Epithelial cell of prostate (primary cell): ENCODE measurements at places on chromosomes 3 and 15.

GRCh38 chr3:178405531-178405930, 130.7 kb upstream of the KCNMB2 start:
- DNase-seq: no peak

- no peak for DNase-seq
Measured at GRCh38 chr3:5151586-5151985, 29.5 kb downstream of the ARL8B start.

GRCh38 chr15:94363382-94363781, 132.0 kb downstream of the MCTP2 start:
- no peak for DNase-seq

GRCh38 chr3:31968369-31968926, 12.6 kb downstream of the OSBPL10 start:
- DNase-seq: no peak

- DNase-seq: no peak
Measured at GRCh38 chr3:66379565-66379964, 121.3 kb downstream of the LRIG1 start.

DNA sequence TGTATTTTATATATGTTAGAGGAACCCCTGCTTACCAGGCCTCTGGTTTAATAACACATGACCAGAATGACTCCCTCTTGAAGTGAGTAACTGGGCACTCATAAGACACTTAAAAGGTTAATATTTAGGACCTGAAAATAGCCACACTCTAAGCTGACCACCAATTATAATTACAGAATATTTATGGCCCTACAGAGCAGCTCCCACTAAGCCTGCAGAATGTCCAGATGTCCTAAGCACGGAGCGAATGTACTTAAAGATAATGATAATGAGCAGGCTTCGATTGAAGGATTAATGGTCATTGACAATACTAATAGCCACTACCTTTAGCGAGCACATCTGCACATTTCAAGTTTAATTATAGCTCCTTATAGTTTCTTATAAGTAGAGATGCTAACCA, 22.8 kb upstream of the KCTD6 start:
- DNase-seq: no peak

DNA sequence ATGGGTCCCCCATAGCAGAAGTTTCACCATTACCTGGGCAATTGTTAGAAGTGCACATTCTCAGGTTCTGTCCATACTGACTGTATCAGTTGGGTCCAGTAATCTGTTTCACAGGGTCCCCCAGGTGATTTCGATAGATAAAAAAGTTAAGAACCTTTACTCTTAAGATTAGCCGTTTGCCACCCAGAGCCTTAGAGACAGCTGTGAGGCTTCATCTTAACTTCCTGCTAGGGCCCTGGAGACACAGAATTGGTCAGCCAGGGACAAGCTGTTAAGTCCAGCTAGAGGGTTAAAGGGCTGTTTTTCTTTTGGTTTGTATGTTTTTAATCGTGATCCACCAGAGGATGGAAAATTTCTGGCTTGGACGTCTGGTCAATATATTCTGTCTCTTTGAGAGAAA, 6.7 kb downstream of the FAM162A start:
- no peak for DNase-seq

DNA sequence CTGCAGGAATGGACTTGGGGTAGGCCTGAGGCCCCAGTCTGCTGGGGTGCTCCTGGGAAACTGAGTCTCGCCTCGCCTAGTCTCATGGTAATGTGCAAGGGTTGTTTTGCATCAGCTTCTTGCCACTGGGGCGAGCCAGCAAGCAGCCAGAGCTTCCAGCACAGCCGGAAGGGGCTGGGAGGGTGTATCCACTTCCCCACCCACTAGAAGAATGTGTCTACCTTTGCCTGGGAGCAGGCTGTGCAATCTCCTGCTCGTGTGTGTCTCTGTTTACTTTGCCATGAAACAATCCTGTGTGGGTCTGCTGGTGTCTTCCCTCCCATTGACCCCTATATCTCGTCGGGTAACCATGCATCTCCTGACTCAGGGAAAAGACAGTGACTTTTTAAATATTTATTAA, 21.8 kb upstream of the ERICH6 start:
- no peak for DNase-seq

DNA sequence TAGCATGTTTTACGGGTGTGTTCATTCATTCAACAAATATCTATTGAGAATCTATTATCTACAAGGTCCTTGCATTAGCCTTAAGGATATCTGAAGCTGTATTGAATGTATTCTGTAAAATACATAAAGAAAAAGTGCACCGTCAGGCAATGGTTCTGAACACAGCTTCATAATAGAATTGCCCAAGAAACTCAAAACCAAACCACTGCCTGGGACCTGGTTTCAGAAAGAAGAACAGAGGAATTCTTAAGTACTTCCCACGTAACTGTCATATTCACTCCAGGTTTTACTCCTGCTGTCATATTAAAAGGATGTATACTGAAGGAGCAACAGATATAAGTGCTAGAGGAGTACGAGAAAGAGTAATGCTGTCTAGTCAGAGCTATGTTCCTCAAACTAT, 115.9 kb downstream of the FGF12 start:
- DNase-seq: no peak

- no peak for DNase-seq
Measured at GRCh38 chr15:55151631-55152030, 45.1 kb downstream of the RSL24D1 start.

DNA sequence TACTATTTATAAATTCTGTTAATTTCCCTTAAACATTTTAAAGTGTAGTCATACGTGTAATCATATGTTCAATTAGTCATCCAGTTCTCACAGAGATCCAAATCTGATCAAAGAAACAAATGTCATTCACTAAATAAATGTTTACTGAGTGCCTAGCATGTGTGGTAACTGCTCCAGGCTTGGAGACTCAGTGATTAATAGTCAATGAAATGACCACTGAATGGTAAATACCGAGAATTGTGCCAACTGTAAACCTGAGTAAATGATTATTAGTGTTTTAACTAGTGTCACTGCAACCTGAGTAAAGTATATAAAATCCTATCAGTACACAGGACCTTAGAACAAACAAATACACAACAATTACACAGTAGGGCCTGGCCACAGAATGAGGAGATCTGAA, 52.3 kb downstream of the SH3GL3 start:
- DNase-seq: no peak

DNA sequence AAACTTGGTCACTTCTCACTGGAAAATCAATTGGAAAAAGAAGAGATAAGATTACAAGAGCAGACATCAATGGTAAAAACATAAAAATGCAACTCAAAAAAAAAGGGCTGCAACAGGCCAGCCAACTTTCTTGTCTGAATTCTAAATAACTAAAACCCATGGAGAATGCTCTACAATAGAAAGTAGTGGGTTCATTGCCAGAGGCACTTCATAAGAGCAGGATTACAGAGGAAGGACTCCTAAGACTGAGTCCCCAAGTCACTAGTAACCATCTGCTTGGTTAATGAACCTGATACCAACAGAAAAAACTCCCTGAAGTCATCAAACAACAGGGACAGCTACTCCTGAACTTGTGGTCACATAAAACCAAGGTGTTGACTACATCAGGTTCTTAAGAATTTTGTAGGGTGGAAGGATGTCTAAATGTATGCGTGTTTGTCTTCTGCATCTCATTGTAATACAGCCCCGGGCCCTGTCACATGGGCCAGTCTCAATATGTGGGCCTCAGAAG, 148.6 kb downstream of the IMPG2 start:
- no peak for DNase-seq

GRCh38 chr3:55440104-55440708, 46.9 kb downstream of the WNT5A start:
- no peak for DNase-seq

DNA sequence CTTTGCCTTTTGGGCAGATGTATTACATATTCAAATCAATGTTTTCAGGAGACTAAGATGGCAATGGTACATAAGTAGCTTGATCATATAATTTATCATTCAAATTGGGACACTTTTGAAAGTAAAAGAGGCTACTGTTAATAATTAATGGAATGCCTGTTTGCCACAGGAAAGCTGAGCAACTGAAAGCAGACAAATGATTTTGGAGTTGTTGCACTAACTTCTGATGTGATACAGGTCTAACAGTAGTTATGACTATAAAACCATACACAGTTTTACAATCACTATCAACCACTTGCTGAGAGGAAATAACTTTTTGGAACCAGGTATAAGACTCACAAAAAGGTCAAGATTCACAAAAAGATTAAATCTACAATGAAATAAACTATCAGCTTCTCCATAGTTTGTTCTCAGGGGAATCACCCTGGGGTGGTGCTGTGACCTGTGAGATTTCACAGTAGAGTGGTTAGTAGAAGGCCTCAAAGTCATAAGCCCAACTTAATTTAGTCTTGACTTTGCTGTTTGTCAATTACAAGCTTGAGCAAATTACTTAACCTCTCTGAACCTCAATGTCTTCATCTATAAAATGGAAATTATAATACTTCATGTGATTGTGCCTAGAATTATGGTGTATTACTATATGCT, 42.7 kb downstream of the HHLA2 start:
- DNase-seq: no peak

DNA sequence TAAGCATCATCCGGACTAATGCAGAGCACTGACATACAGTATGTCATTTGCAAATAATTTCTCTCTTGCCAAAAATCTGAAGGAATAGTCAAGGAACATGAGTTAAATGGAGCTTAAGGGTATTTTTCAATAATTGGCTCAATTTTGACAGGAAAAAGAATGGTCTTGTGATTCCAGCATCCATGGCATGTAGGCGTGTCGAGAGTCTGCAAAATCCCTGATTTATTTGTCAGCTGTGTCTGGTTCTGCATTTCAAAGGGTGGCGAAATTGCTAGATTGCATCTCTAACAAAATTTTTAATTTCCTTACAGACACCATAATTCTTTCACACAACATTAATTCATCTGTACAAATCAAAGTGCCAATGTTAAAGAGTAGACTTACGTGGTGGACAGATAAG, 65.4 kb upstream of the TBC1D23 start:
- DNase-seq: no peak

- DNase-seq: peak; percentile 69
Measured at GRCh38 chr3:120469440-120469839, 18.6 kb upstream of the FSTL1 start.

DNA sequence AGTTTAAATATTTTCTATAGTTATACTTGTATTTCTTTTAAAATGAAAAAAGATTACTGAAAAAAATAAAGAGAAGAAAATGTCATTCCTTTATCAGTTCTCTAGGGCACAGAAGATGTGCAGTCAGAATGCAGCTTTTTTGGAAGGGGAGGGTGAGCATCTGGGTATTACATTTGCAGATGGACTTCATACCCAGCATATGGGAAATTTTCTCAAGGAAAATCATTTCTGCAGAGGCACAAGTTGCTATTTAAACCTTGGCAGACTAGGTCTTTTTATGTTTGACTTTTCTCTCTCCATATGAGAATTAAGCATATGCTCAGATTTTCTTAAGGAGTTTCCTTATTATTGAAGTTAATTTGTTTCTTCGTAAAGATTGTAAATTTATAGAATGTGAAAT, 39.5 kb upstream of the ZNF385D start:
- DNase-seq: no peak

- no peak for DNase-seq
Measured at GRCh38 chr3:99407257-99407656, 231.1 kb upstream of the COL8A1 start.

GRCh38 chr3:19972054-19972453, 25.2 kb downstream of the RAB5A start:
- DNase-seq: no peak

DNA sequence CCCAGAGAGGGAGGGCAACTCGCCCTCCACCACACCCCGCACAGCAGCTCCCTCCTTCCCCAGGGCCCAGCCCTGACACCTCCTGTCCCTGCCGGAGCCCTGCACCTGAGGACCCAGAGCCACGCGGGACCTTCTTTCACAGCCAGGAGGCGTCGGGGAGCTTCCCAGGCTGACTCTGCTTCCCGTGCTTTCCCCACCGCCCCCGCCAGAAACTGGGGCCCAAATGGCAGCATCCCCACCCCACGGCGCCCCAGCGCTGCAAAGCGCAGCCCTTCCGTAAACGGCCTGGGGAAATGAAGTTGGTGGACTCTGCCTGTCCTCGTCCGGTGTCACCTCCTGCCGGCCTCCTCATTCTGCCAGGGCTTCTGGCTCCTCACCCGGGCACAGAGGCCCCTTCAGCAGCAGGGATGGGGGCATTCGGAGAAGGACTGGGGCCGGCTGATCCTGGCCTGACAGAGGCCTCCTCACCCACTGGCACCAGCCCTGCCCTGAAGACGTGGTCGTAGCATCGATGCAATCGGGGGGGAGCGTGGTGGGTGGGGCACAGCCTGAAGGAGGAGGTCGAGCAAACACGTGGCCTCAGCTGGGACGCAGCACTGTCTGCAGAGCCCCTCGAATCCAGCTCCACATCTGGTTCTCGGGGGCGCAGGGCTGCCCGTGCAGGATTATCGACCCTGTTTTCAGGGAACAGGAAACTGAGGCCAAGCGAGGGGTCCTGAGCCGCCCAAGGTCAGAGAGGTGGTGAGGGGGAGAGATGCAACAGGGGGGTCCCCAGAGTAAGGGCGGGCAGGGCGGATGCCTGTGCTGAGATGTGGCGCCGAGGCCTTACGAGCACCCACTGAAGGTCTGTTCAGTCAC, 235.4 kb downstream of the XXYLT1 start:
- no peak for DNase-seq

DNA sequence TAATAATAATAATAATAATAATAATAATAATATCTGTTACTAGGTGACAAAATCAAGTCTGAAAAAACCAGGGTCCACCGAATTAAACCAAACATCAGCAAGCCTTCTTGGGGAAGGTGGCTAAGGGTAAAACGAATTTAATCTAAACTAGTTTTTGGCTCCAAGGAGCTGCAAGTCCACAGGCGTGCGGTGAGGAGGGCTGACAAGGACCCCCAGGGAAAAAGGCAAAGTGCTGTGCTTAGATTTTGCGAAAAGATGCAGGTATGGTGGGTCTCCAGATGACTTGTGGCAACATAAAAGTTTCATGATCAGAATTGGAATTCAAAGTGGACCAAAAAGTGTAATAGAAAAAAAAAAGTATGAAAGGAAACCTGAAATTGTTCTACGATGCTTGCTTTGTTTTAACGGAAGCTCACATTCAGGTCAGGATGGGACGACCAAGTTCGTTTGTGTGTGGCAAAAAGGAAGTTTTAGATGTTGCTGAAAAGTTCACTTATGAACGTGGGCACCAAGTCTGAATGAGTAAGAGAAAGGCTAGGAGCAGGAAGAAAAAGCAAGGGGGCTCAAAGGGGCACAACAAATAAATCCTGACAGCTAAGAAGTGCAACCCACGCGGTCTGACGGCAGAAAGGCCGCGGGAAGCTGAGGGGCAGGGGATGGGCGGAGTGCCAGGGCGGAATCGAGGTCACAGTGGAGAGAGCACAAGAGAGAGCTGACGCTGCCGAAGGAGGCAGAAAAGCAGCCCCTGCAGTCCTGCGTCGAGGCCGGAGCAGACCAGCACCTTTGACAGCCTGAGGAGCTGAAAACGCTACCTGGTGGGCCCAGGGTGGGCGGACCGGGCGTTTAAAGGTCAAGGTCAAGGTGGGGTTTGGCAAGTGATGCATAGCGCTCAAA, 1.1 kb downstream of the WDR82 start:
- no peak for DNase-seq

DNA sequence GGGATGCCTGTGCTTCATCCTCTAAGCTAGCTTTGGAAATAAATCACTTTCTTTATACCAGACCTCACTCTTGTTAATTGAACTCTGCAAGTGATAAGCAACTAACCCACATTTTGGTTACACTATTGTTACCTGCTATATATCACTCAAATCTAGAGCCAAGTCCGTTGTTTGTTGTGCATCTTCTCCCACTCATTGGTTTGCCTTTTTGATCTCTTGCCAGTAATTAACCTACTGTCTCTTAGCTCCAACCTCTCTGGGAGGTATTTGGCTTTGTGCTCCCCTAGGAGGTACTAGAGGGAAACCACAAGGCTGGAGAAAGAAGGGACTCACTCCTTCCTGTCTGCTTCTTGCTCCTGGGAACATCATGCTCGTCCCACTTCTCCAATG, 12.8 kb upstream of the CRBN start:
- no peak for DNase-seq
